Chondrocyte (in vitro differentiated cells): ENCODE measurements at places on chromosomes 6 and 20. TPM values are rescaled to one million over a fixed set of nuclear protein-coding genes. Genes with fewer than 3 reads are reported as not detected.

Gene BAK1
- total RNA-seq = 21.9 to 26.9 TPM (median 26.0 TPM) in 3 replicates

Gene PDE7B
- 0.05 to 0.41 TPM in 2 of 3 replicates, not detected in the other for total RNA-seq

Gene ACSS2
- 20.5 to 34.8 TPM (median 31.8 TPM) in 3 replicates for total RNA-seq

Gene KCNG1
- total RNA-seq = 2.9 to 14.6 TPM (median 13.0 TPM) in 3 replicates

Gene TGM3
- not detected in 3 replicates for total RNA-seq

Gene SYCP2
- 1.5 to 2.5 TPM (median 1.9 TPM) in 3 replicates for total RNA-seq

Gene SLC17A1
- not detected in 3 replicates for total RNA-seq

Gene SLC26A8
- total RNA-seq = 0.15 TPM in 1 of 3 replicates, not detected in the others

Gene GSTA4
- total RNA-seq = 30.9 to 43.4 TPM (median 31.4 TPM) in 3 replicates

Gene TMEM170B
- 3.6 to 5.1 TPM (median 3.9 TPM) in 3 replicates for total RNA-seq

Gene MOCS3
- 4.3 to 4.6 TPM (median 4.4 TPM) in 3 replicates for total RNA-seq

Gene HLA-F
- total RNA-seq = 5.1 to 6.6 TPM (median 6.4 TPM) in 3 replicates

Gene MAP3K4
- 25.5 to 34.1 TPM (median 33.2 TPM) in 3 replicates for total RNA-seq

Gene C6orf52
- total RNA-seq = 0.82 to 0.97 TPM in 2 of 3 replicates, not detected in the other

Gene PAK5
- total RNA-seq = not detected in 3 replicates

Gene KCNK15
- 0.59 to 1.6 TPM (median 0.77 TPM) in 3 replicates for total RNA-seq

Gene ID4
- total RNA-seq = 79.9 to 139 TPM (median 136 TPM) in 3 replicates

Gene FUT9
- not detected in 3 replicates for total RNA-seq

Gene METTL24
- total RNA-seq = 0.62 to 0.67 TPM in 2 of 3 replicates, not detected in the other

Gene GSTA2
- total RNA-seq = not detected in 3 replicates

Gene TDRD6
- 0.07 to 0.29 TPM (median 0.13 TPM) in 3 replicates for total RNA-seq

Gene KIF6
- total RNA-seq = 0.62 to 2.4 TPM (median 1.1 TPM) in 3 replicates

Gene OR2H2
- not detected in 3 replicates for total RNA-seq
